ENCODE measurements at places on chromosomes 1 and 21.

DNA sequence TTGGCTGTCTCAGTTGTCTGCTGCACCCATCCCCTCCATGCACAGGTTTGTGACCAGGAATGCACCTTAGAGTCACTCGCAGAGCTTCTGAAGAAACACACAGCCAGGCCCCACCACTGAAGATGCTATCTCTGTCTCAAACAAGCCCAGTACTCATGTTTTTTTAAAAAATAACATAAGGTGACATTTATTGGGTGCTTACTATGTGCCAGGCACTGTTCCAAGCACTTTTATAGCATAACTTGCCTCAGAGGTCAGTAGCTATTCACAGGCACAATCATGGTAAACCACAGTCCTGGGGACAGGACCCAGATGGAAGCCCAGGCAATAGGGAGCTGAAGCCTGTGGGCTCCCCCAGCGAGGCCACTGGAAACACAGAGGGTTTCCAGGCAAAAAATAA is 8.8 kb upstream of the ATP13A2 start:
- no peak for DNase-seq

GRCh38 chr1:115829023-115829674 is 11.8 kb downstream of the NHLH2 start:
- DNase-seq: no peak

DNA sequence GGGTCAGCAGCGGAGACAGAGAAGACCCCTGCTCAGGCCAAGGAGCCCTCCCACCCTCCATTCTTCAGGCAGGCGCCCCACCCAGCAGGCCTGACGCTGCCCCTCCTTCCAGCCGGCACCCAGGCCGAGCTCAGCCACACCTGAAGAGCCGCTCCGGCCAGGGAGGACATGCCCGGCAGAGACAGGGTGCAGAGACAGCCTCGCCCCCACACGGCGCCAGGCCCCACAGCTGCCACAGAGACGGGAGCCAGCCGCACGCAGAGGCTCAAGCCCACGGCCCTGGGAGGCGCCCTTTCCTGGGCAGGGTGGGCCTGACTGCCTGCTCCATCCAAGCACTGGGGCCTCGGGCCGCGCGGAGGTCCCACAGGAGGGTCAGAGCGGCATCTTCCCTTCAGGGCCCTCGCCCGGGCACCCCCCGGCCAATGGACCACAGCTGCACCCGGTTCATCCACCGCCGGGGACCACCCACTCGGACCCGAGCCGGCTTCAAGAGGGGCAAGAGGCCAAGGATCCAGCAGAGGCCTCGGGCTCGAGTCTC is 5.2 kb downstream of the TTLL10 start:
- DNase-seq: no peak

DNA sequence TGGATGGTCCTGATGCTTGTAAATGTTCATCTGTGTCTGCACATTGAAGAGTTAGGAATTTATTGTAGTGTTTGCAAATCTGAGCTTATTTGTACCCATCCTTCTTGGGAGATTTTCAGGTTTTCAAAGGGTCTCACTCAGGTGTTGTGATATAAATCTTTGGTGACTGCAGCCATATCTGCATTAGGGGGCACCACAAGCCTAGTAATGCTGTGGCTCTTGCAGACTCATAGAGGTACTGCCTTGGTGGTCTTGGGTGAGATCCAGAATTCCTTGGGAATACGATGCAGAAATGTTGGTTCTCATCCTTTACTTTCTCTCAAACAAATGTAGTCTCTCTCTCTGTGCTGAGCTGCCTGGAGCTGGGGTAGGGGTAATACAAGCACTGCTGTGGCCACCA is 405.9 kb downstream of the TTLL7 start:
- DNase-seq: no peak

GRCh38 chr1:210251680-210252490 is 19.3 kb downstream of the SERTAD4 start:
- DNase-seq: no peak

DNA sequence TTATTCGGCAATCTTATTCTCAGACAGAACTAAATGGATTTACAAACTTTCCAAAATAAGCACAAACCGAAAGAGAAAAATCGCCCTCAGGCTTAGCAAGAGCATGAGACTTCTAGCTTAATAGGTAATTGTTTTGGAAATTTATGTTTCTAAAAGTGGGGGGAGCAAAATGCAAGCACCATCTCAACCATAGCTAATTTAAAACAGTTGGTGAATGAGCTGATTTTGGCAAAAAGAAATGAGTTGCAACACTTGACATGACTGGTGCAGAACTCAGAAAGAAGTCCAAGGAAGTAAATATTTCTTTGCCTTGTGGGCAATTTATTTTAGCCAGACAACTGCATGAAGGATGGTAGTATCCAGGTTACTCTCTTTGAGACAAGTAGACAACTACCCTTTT is 71.5 kb upstream of the PTGFR start:
- DNase-seq: no peak

DNA sequence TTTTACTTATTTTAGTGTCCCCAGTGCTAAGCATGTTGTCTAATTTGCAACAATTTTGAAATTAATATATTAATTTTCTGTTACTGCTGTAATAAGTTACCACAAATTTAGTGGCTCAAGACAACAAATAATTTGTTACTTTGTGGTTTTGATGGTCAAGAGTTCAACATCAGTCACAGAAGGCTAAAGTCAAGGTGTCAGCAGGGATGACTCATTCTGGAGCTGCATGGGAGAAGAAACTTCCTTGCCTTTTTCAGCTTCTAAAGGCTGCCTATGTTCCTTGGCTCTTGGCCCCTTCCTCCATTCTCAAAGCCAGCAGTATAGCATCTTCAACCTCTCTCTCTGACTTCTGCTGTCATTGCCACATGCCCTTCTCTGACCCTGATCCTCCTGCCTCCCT is 271.8 kb downstream of the HLX start:
- DNase-seq: no peak

DNA sequence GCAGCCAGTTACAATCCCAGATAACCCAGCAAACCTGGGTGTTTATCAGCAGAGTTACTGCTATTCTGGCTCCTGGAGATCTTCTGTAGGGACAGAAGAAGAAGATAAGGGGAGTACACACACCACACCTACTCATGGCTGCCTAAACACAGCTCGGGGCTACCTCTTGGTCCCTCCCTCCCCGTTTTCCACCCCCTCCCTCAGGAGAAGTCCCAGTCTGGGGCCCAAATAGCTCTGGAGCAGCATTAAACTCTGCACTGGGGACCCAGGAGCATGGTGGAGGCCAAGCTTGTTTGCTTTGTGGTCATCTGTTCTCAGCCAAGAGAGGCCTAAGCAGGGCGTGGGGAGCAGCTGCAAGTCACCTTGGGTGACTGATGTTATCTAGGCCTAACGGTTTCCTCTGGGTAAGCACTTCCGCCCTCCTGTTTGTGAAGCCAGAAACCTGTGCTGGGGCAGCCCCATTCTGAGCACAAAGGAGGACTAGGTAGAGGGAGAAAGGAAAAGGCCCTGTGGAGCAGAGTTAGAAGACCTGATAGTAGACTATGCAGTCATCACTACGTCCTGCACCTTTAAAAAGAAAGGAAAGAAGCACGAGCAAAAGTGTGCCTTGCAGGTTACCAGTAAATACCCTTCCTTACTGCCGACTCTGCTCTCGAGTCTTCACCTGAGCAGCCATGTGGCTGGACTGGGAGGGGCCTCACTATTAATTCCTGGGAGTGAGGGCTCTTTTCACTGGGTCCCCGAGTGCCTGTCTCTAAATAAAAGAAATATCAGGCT is 2.0 kb upstream of the RCSD1 start:
- no peak for DNase-seq

GRCh38 chr1:215923129-215923824 is 356.2 kb downstream of the KCTD3 start:
- no peak for DNase-seq

DNA sequence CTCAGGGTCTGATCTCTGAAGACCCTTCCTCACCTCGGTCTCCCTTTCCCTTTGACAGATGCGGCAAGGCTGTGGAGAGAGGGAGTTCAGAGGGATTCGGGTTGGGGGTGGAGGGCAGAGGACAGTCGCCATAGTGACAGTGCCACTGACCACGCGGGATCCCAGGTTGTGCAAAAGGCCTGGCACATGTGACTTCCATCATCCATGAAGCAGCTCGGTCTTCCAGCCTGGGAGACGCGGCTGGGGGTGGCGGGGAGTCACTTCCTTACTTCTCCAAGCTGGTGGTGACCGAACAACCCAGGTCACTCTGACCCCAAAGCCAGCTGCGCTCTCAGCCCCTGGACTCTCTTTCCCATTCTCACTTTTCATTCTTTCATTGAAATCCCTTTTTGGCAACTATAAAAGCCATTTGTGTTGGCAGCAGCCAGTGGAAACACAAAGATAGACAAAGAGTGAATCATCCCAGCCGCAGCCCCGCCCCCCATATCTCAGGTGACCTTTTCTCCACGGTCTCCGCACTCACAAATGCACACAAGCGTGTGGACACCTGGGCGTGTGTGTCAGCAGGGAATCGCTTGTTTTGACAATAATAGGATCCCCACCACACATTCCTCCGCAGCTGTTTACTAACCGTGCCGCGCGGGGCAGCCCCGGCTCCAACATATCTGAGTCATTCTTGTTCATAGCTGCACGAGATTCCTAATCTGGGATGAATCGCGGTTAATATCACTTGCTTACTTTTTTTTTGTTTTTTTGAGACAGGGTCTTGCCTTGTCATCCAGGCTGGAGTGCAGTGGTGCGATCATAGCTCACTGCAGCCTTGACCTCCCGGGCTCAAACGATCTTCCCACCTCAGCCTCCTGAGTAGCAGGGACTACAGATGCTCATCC is 68.3 kb downstream of the DHRS3 start:
- no peak for DNase-seq

- DNase-seq: no peak
These were observed 186.0 kb downstream of the DYRK1A start for GRCh38 chr21:37552496-37553029.

DNA sequence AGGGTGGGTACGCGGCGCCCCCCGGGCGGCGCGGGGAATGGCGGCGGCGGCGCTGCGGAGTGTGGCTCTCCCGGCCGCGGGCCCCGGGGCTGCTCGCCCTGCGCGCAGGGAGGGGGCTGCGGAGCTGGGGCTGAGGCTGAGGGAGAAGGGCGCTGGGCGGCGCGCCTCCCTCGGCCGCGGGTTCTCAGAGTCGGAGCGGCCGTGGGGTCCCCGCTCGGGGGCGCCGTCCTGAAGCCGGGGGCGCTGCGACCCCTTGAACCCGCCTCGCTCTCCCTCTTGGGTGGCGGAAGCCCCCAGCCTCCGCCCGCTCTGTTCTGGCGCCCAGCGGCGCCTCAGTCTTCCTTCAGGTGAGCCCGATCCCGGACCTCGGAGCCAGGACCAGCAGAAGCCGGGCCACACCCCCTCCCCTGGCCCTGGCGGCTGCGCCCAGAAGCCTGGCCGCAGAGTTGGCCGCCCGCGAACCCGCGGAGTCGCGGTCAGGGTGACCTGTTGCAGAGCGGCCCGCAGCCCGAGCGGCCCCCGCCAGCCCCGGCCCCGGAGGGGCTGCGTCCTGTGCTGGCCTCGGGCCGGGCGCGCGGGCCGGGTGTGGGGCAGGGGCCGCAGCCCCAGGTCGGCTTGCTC is 532 bp downstream of the RALGPS2 start:
- no peak for DNase-seq

- DNase-seq: no peak
These were observed 178.3 kb downstream of the RERE start for GRCh38 chr1:8639148-8639547.

DNA sequence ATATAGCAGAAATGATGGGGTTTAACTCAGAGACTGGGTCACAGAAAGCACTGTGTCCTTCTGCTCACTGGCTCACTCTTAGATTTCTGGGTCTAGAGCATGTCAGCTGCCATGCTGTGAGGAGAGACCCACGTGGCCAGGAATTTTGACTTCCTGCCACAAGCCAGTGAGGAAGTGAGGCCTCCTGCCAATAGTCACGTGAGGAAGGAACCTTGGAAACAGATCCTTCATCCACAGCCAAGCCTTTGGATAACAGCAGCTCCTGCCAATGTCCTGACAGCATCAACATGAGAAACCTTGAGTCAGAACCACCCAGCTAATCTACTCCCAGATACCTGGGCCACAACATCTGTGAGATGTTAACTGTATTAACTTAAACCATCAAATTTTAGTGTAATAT is 114.5 kb upstream of the PLPPR5 start:
- no peak for DNase-seq

DNA sequence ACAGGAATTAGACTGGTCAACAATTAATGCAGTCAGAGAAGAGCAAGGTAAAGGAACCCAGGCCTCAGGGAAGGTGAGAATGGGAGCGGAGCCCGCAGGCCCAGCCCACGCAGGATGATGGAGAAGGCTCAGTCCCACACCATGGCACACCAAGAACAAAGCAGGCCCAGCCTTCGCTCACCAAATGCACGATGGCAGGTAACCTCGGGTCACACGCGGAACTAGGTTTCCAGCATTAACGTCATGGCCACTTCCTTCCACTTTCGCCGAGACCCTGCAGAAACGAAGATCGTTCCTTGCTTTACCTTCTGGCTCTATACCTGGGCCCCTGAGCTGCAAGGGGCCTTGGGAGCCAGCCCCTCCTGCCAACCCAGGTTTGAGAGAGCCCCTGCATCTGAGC is 240.2 kb upstream of the C1orf174 start:
- no peak for DNase-seq

DNA sequence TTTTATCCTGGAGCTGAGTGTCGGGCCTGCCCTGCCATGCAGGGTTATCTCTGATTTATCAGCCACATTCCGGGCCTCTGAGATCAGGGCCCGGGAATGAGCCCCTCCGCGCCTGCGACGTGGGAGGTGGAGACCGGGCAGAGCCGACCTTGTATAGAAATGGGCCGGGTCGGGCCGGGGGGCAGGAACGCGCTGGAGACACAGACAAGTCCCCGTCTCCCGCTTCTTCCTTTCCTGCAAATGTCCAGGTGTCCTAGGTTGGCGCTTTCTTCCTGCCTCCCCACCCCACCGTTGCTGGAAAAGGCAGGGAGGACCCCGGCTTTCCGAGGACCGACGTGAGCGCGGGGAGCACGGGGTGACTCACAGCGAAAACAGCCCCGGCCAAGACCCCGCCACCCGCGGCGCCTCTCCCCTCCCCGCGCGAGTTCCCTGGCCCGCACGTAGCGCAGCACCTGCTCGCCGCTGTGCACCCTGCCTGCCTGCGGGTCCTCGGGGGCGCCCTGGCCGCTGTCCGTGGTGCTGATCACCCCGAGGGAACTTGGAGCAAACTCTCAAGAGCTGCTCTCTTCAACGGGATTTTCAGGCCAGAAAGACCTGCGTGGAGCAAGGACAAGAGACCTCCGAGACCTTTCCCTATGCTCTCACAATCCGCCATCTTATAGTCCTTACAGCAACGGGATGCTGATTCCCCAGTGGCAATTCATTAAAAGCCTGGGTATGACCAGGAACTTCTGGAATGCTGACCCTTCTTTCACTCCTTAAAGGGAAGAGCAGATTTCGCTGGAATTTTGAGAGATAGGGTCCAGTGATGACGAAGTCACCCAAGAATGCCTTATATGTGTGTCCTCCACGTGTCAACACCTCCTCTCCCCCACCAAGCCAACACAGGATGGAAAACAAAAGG is 475 bp upstream of the NPPB start:
- DNase-seq: no peak

GRCh38 chr1:49306507-49307070 is 529.9 kb upstream of the BEND5 start:
- no peak for DNase-seq

- DNase-seq: no peak
These were observed 36.6 kb downstream of the MORN1 start for GRCh38 chr1:2354511-2355372.
